ENCODE measurements at places on chromosomes 5 and 9. TPM values are rescaled to one million over a fixed set of nuclear protein-coding genes. Genes with fewer than 3 reads are reported as not detected.

SHB gene
- 35.5 TPM for total RNA-seq

PTGR1 gene
- 46.3 TPM for total RNA-seq

- H3K4me1 ChIP-seq, result peaks cover 38% of the 10 kb centered on the region
- peak overlapping the region; percentile 60 for H3K4me3 ChIP-seq
- H3K27ac ChIP-seq, result peak overlapping the region; percentile 49
- no peaks in the 10 kb centered on the region for H3K36me3 ChIP-seq
Measured at GRCh38 chr5:66959653-66960052, 236.9 kb downstream of the CD180 start.

OTP gene
- total RNA-seq, result not detected

GRCh38 chr5:166856791-166857190, 1434.7 kb upstream of the WWC1 start:
- H3K27me3 ChIP-seq, result no peaks in the 10 kb centered on the region
- H3K27ac ChIP-seq, result no peak overlapping the region
- H3K4me3 ChIP-seq, result no peak overlapping the region
- H3K4me1 ChIP-seq, result no peaks in the 10 kb centered on the region
- no peak for DNase-seq

GRCh38 chr5:169270827-169271226, 30.1 kb downstream of the SLIT3 start:
- peaks cover 6% of the 10 kb centered on the region for H3K4me1 ChIP-seq
- no peak overlapping the region for H3K27ac ChIP-seq
- H3K27me3 ChIP-seq, result no peaks in the 10 kb centered on the region
- H3K4me3 ChIP-seq, result no peak overlapping the region

TXNDC8 gene
- not detected for total RNA-seq

- H3K4me3 ChIP-seq, result peak overlapping the region; percentile 97
- H3K27me3 ChIP-seq, result no peaks in the 10 kb centered on the region
- H3K27ac ChIP-seq, result peak overlapping the region; percentile 96
Measured at GRCh38 chr5:58458141-58458742, 1.6 kb downstream of the PLK2 start.

GRCh38 chr9:134230942-134231325, 66.6 kb upstream of the RNU6ATAC start:
- peaks cover 4% of the 10 kb centered on the region for H3K27me3 ChIP-seq
- H3K4me1 ChIP-seq, result peaks cover 3% of the 10 kb centered on the region
- no peak overlapping the region for H3K27ac ChIP-seq
- DNase-seq, result no peak

DNA sequence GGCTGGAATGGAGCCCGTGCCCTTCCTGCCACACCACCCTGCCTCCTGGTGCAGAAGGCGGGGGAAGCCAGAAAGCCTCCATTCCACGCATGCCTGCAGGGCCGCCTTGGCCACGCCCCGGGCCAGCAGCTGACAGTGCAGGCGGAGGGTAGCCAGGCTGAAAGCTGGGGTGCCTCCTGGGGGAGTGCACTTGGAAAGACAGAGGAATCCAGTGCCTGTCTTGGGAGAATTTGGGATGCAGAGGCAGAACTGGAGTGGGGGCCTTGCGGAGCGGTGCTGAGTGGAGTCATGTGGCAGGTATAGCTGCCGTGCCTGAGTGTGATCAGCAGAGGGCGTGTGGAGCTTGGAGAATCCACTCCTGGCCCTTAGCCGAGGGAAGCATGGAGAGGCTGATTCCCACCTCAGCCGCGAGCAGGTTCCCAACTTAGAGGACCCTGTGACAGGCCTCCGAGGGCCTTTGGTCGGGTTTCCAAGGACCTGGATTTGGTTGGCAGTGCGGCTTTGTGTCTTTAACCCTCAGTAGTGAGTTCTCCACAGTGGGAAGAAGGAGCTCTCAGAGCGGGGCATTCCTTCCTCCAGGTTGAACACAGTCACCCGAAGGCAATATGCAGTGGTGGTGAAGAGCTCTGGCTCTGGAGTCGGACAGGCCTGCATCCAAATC, 9.1 kb upstream of the URM1 start:
- H3K27ac ChIP-seq, result peak overlapping the region; percentile 91
- peak; percentile 82 for DNase-seq
- peaks cover 15% of the 10 kb centered on the region for H3K4me1 ChIP-seq
- no peaks in the 10 kb centered on the region for H3K27me3 ChIP-seq
- peak overlapping the region; percentile 71 for H3K4me3 ChIP-seq

GRCh38 chr9:14203356-14204056, 110.4 kb downstream of the NFIB start:
- DNase-seq, result no peak
- H3K27ac ChIP-seq, result peak overlapping the region; percentile 76
- peaks cover 80% of the 10 kb centered on the region for H3K4me1 ChIP-seq
- peaks cover 5% of the 10 kb centered on the region for H3K36me3 ChIP-seq
- H3K4me3 ChIP-seq, result no peak overlapping the region
- H3K27me3 ChIP-seq, result no peaks in the 10 kb centered on the region

DNA sequence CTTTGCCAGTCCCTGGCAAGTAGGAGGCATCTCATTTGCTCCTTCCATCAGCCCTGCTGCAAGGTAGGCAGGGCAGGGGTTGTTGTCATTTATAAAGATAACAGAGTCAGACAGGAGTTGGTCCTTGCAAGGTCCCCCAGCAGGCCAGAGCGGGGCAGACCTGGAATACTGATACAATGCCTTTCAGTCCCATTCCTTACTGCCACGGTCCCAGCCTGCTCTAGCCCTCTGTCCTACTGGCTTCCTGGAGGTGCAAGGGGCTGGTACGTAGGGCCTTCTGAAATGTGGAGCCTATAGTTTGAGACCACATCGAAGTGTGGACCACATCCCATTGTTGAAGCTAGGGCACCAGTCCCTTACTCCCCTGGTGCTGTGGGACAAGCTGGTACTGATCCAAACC, 42.8 kb upstream of the PITX1 start:
- H3K36me3 ChIP-seq, result peaks cover 2% of the 10 kb centered on the region
- DNase-seq, result no peak
- no peak overlapping the region for H3K4me3 ChIP-seq
- peaks cover 53% of the 10 kb centered on the region for H3K27me3 ChIP-seq
- peaks cover 9% of the 10 kb centered on the region for H3K4me1 ChIP-seq

DNAH5 gene
- total RNA-seq, result 0.34 TPM

- no peaks in the 10 kb centered on the region for H3K36me3 ChIP-seq
- H3K27ac ChIP-seq, result no peak overlapping the region
- H3K4me1 ChIP-seq, result peaks cover 24% of the 10 kb centered on the region
- no peaks in the 10 kb centered on the region for H3K27me3 ChIP-seq
- DNase-seq, result no peak
- H3K4me3 ChIP-seq, result no peak overlapping the region
Measured at GRCh38 chr9:5870691-5871090, 20.0 kb upstream of the MLANA start.

DNA sequence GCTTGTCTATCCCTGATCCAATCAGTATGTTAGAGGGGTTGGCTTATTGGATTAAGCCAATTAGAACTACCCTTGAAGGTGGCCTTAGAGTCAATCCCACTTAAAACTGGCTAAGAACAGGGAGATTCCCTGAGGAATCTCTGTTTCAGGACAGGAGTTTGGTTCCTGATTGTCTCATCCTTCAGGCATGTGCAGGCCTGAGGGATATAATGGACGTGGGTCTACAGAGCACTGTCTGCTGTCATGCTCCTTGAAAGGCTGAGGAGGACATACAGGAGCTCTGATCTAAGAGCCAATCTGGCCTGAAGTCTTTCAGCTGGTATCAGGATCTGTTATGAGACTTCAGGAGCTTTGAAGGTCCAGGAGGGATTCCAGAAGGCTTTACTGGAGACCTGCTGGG, 36.2 kb upstream of the PRXL2C start:
- no peak overlapping the region for H3K27ac ChIP-seq
- no peak overlapping the region for H3K4me3 ChIP-seq
- DNase-seq, result no peak
- H3K4me1 ChIP-seq, result no peaks in the 10 kb centered on the region
- H3K27me3 ChIP-seq, result no peaks in the 10 kb centered on the region

DNA sequence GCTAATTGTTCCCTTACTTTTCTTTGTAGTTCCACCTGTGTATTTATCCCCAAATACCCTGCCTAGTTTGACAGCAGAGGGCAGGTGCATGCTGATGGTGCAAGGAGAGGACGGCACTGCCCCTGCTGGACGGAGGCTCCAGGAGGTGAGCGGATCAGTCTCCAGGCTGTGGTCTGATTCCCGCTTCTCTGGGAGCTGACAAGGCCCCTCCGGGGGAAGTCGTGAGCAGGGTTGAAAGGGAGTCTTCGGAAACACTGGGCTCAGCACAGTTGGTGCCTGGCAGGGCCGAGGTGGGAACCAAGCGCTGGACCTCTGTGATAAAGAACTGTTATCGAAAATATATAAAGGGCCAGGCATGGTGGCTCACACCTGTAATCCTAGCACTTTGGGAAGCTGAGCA, 52.9 kb downstream of the RASGEF1C start:
- peaks cover 24% of the 10 kb centered on the region for H3K27me3 ChIP-seq
- DNase-seq, result peak; percentile 15
- no peaks in the 10 kb centered on the region for H3K4me1 ChIP-seq
- H3K36me3 ChIP-seq, result no peaks in the 10 kb centered on the region
- no peak overlapping the region for H3K4me3 ChIP-seq

DNA sequence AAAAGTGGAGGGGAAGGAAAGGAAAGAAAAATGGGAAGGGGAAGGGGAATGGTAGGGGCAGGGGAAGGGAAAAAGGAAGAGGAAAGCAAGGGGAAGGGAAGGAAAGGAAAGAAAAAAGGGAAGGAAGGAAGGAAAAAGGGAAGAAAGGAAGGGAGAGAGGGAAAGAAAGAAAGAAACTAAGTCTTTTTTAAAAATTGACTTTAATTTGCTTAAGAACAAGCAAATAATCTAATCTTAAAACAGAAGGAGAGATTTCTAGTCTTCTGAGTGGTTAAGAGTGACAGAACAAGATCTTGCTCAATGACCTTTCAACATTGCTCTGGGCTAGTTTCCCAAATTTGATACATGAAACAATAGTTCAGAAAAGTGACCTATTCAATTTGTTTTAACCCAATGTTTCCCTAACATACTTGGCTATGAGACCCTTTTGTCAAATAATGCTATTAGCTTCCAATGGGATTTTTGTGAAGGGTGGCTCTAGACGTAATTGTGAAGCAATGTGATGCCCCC, 33.4 kb upstream of the GLIS3 start:
- no peaks in the 10 kb centered on the region for H3K4me1 ChIP-seq
- H3K27me3 ChIP-seq, result peaks cover 3% of the 10 kb centered on the region
- H3K4me3 ChIP-seq, result no peak overlapping the region
- no peak overlapping the region for H3K27ac ChIP-seq
- no peaks in the 10 kb centered on the region for H3K36me3 ChIP-seq

DNA sequence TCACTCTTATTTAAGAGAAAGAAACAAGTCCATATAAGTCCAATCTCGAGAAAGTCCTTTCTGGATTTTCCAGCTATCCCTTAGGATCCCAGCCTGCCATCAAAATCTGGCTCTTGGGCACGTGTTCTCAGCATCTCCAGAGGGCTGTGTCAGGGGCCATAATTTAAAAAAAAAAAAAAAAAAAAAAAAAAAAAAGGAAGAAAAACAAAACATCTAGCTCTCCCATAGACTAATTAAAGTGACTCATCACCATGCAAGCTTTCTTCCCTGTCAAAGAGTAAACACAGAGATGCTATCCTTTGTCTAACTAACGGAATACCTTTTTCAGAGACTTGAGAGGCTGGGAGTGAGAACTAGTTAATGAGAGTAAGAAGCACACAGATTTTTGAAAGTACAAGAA, 44.9 kb upstream of the MYO10 start:
- no peaks in the 10 kb centered on the region for H3K27me3 ChIP-seq
- no peak for DNase-seq
- H3K4me1 ChIP-seq, result no peaks in the 10 kb centered on the region
- H3K27ac ChIP-seq, result no peak overlapping the region

GRK6 gene
- total RNA-seq, result 45.3 TPM

DNA sequence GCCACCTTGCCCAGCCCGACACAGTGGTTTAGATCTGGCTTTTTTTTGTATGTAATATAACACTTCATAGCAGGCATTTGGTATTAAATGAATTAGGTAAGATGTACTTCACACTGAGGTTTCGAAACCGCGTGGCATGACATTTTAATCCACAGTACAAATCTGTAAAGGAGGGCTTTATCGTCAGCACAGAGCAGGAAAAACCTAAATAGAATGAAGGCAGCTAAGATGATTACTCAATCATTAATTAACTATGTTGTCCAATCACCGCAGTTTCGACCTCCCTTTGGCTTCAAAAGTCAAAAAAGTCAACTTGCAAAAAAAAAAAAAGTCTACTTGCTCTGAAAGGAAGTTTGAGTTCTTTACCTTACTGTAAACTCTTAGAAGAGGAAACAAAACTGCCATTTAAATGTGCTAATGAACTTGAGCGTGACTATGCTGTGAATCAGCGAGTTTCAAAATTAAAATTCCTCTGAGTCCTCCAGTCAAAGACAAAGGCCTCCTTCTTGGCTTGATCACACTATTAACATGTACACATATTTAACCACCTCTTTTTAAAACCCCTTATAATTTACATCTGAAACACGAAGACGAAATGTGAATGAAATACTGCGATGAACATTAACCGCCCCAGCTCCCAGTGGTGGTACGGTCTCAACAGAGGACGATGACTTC, 698 bp upstream of the SEC24A start:
- peak overlapping the region; percentile 87 for H3K4me3 ChIP-seq
- DNase-seq, result no peak
- no peaks in the 10 kb centered on the region for H3K27me3 ChIP-seq
- H3K36me3 ChIP-seq, result peaks cover 3% of the 10 kb centered on the region

- no peak overlapping the region for H3K4me3 ChIP-seq
- peaks cover 15% of the 10 kb centered on the region for H3K4me1 ChIP-seq
- peak overlapping the region; percentile 26 for H3K27ac ChIP-seq
- H3K27me3 ChIP-seq, result no peaks in the 10 kb centered on the region
Measured at GRCh38 chr9:4137234-4137633, 162.6 kb downstream of the GLIS3 start.

ANKRD31 gene
- 1.4 TPM for total RNA-seq

DNA sequence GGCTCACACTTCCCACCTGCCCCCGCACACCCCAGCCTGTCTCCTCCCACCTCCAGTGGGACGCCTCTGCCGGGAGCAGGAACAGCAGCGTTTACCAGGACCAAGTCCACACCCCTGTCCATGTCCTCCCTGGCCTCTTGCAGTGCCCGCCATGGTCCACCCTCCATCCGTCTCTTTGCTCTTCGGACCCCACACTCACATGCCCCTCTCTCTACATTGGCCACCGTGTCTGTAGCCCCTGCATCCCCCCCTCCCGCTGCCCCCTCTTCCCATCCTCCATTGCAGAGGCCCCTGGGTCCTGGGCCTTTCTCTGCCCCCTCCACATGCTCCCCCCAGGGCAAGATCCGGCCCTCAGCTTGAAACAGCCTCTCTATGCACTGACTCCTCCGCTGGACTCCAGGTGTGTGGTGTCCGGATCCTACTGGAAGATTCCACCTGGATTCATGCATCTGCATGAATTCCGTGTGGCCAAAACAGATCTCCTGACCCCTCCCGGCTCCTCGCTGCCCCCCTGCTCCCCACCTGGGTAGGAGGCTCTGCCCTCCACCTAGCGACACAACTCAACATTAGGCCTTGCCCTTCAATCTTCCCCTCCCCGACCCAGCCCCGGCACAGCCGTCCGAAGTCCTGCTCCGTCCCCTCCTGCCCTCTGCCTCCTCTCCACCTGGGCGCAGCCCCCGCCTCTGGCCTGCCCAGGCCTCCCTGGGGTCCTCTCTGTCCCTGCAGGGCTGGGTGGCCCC, 168.5 kb downstream of the OLFM1 start:
- no peak overlapping the region for H3K4me3 ChIP-seq
- peaks cover 5% of the 10 kb centered on the region for H3K4me1 ChIP-seq

SLC34A3 gene
- total RNA-seq, result 0.27 TPM

GABRP gene
- total RNA-seq, result 327 TPM

GRCh38 chr9:2809692-2810419, 34.0 kb downstream of the PUM3 start:
- H3K27ac ChIP-seq, result peak overlapping the region; percentile 98
- peak overlapping the region; percentile 18 for H3K4me3 ChIP-seq
- H3K27me3 ChIP-seq, result no peaks in the 10 kb centered on the region
- peaks cover 42% of the 10 kb centered on the region for H3K4me1 ChIP-seq

DCTN3 gene
- 76.7 TPM for total RNA-seq
